ENCODE measurements at places on chromosomes 1 and 21. TPM values are rescaled to one million over a fixed set of nuclear protein-coding genes. Genes with fewer than 3 reads are reported as not detected.

The UBASH3A gene
- not detected for total RNA-seq

The FALEC gene
- total RNA-seq: not detected

The SPRR2B gene
- total RNA-seq: not detected

The AK4 gene
- total RNA-seq: 53.5 TPM

The DCST1 gene
- not detected for total RNA-seq

The TNFRSF14 gene
- 13.1 TPM for total RNA-seq

The EIF4G3 gene
- total RNA-seq: 45.8 TPM

The PFDN2 gene
- total RNA-seq: 58.6 TPM

The TMEM269 gene
- total RNA-seq: not detected

The CCDC27 gene
- not detected for total RNA-seq

The ALPL gene
- total RNA-seq: 138 TPM

The SAMSN1 gene
- not detected for total RNA-seq

The PLPPR5 gene
- not detected for total RNA-seq

The GIPC2 gene
- 1.5 TPM for total RNA-seq

The ELAPOR1 gene
- total RNA-seq: 0.38 TPM

The TFF2 gene
- not detected for total RNA-seq

The GJA8 gene
- total RNA-seq: not detected

The ELK4 gene
- total RNA-seq: 10.5 TPM

The HES2 gene
- 0.06 TPM for total RNA-seq

The SYNJ1 gene
- 7.9 TPM for total RNA-seq

The IFI6 gene
- 231 TPM for total RNA-seq

The GRIK3 gene
- not detected for total RNA-seq

The NPHS2 gene
- not detected for total RNA-seq

The IQGAP3 gene
- 45.6 TPM for total RNA-seq

The ITPKB gene
- 0.19 TPM for total RNA-seq

The OR2AK2 gene
- total RNA-seq: not detected

The TLCD4 gene
- total RNA-seq: 0.32 TPM

The TGFBR3 gene
- total RNA-seq: 2.6 TPM

The RBP7 gene
- total RNA-seq: not detected

The TAF1A gene
- total RNA-seq: 15.7 TPM

The DENND2C gene
- total RNA-seq: 4.6 TPM

The TRIM62 gene
- total RNA-seq: 11.5 TPM

The CRABP2 gene
- 1.5 TPM for total RNA-seq

The GSTM1 gene
- total RNA-seq: 1.1 TPM

The MNDA gene
- total RNA-seq: not detected

The OR10K1 gene
- not detected for total RNA-seq

The TTC22 gene
- total RNA-seq: not detected

The PANK4 gene
- 30.0 TPM for total RNA-seq

The HENMT1 gene
- 0.17 TPM for total RNA-seq

The UBE2G2 gene
- 55.5 TPM for total RNA-seq

The IBA57 gene
- 2.6 TPM for total RNA-seq

The ARHGEF16 gene
- total RNA-seq: not detected

The CELA3B gene
- total RNA-seq: not detected

The SERINC2 gene
- total RNA-seq: 18.4 TPM

The RGS4 gene
- total RNA-seq: 174 TPM

The LDLRAD1 gene
- not detected for total RNA-seq

The PRAMEF1 gene
- total RNA-seq: not detected

The SPRR2F gene
- not detected for total RNA-seq
